ENCODE measurements at places on chromosomes 11 and 22.

DNA sequence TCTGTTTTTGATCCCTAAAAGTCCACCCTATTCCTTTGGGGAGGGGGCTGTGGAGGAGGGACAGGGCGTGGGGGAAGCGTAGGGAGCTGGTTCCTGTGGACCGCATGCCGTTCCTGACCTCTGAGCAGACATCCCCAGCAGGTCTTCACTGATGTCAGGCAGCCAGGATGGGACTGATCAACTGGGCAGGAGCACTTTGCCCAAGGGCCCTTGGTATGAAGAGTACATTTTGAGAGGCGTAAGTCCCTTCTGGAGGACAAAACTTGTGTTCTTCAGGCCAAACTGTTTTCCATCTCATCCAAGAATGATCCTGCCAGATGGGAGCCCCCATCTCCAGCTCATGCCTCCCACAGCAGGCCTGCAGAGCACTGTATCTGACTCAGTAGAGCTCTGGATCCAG lies 80.9 kb upstream of the NARS2 start:
- DNase-seq: no peak

- no peak for DNase-seq
Observed at GRCh38 chr11:14306481-14306880, 52.5 kb downstream of the RRAS2 start.

DNA sequence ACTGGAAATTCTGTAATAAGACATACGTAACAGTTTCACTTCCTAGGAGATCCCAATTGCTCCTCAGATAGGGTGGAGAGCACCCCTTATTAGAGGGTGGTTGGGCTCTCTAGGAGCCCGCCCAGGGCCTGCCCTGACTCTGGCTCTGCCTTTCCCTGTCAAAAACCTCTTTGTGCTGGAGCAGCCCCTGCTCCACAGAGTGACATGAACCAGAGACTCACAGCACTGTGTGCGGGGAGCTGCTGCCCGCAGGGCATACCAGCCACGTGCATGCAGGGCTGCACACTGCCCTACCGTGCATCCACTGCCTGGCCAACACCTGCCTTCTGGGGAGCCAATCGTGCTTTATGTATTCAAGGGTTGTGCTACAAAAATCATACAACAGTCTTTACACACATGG lies 24.3 kb downstream of the KCNQ1OT1 start:
- no peak for DNase-seq

DNA sequence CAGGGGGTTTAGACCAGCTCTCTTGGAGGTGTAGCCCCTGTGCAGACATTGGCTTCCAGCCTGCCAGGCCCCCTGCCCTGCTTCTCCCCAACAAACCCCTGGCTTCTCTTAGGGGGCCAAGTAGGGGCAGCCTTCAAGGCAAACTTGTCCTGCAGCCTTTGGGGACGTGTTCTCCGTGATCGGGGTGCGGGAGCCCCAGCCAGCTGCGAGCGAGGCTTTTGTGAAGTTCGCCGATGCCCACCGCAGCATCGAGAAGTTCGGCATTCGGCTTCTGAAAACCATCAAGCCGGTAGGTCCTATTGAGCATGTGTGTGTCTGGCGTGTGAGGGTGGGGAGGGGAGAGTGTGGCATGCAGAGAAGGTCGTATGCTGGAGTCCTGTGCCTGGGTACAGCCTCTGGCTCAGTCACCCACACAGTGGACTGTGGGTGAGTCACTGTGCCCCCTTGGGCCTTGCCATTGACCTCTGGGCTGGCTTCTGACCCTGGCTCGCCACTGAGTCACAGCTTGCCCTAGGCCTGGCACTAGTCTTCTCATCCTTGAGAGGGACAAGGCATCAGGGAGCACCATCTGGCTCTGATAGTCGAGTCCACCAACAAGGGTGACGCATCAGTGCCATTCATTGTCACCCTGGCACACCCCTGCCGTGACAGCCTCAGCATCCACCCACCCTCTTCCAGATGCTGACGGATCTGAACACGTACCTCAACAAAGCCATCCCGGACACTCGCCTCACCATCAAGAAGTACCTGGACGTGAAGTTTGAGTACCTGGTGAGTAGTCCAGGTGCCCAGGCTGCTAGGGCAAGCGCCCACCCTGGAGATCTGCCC lies 11.4 kb downstream of the SLC16A8 start:
- no peak for DNase-seq

DNA sequence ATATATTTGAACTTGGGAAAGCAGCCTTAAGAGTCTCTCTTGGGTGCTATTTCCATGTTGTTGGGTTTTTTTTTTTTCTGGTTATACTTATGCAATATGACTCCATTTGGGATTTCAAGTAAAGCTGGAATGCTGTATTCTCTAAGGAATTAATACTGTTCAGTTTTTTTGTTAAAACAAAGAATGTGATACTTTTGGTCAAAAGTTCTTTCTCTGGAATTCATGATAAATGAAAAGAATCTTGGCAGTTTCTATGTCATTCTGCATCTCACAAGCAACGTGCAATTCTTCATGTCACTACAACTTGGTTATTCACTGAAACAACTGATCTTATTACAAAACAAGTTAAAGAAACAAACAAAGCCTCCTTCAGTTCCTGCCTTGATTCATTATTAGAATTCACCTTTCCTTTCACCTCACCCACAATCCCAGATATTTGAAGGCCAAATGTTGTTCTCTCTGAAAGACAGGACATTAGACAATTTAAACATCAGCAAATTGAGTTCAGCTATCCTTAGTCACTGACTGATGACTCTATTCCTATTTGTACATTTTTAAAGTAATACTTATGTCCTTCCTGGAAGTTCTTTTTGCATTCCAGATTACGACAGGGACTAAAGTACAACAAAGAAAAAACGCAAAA lies 176.2 kb downstream of the SBF2 start:
- DNase-seq: no peak

DNA sequence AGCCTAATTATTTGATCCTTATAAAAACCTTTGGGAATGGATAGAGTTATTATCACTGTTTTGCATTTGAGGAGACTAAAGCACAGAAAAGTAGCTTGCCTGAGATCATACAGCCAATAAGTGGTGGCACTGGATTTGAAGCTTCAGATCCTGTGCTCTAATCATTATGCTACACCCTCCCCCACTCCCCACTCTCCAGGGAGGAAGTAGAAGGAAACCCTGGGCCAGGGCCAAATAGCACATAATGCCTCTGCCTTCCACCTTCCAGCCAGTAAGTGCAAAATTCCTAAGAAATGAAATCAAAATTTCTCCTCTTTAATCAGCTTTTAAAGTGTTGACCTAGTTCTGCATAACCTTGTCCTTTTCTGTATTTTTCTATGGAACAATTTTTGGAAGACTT lies 61.6 kb downstream of the SIK2 start:
- DNase-seq: no peak

- no peak for DNase-seq
Observed at GRCh38 chr22:28873183-28873963, 10.0 kb upstream of the ZNRF3 start.

DNA sequence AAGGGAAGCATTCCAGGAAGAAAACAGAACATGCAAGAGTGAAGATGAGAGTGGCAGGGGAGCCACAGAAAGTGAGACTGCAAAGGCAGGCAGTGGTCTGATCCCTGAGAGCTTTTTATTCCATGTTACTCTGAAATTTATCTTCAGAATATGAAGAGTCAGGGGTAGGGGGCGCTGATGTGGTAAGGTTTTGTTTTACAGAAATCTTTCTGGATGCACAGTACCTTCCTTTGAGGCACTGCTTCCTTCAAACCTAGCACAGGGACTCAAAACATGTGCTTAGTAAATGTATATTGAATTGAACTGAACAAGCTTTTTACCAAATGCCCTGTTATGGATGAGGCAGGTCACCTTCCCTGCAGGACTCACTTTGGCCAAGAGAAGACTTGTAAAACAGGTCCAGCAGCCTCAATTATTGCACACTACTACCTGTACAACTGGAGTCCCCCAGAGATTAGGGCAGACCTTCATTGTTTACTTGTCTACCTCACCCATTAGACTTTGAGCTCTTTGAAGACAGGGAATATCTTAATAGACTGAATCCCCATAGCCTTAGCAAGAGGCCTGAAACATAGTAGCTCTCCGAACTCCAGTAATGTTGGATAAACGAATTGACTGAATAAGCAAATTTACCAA lies 2.2 kb downstream of the PAK1 start:
- no peak for DNase-seq

- no peak for DNase-seq
Observed at GRCh38 chr11:19430754-19431398, 190.1 kb upstream of the E2F8 start.

GRCh38 chr11:92855607-92856405 lies 113.6 kb upstream of the MTNR1B start:
- no peak for DNase-seq

DNA sequence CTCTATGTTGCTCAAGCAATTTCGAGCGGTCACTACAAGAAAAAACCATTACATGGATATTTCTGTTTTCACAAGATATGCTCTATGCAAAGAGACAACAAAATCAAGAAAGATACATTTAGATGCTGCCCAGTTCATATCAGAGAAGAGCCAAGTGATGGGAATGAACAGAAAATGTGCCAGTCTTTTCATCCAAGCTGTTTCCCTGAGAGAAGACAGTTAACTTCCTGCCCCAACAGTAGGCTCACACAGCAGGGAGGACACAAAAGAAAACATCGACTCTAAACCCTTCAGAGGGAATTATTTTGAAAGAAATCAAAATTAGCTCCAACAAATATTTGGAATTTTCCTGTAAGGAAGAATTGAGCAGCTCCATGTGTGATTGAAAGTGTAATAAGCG lies 11.6 kb downstream of the JAML start:
- no peak for DNase-seq

DNA sequence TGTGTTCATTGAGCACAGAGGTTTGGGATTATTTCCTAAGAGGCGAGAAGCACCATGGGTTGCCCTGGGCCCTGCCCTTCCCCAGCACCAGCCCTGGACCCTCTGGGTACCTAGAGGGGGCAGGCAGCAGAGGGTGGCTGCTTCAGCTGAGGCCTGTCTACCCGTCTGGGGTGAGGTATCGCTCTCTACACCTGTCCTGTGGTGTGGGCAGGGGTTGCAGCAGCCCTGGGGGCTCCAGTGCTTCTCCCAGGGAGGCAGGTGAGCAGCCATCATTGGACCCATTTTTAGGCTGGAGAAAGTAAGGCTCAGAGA lies 15.6 kb downstream of the PRDM11 start:
- no peak for DNase-seq

- DNase-seq: no peak
Observed at GRCh38 chr11:30023074-30023473, 6.2 kb upstream of the KCNA4 start.

- no peak for DNase-seq
Observed at GRCh38 chr11:103380031-103380430, 270.8 kb downstream of the DYNC2H1 start.

DNA sequence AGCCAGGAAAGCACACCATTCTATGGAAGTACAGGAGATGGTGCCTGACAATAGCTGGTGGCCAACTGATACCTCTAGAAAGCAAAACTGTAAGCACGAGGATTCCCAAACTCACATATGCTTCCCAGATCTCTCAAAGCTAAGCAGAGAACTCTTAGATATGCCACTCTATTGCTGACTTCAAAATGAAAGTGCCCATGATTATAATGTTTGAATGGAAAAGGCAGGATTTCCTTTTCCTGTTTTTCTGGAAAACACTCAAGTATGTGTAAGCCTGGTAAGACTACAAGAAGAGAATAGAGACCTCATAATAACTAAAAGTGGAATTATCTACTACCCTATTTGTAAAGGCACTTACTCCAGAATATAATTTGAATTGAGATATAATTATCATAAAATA lies 2.6 kb upstream of the CARD18 start:
- no peak for DNase-seq

- no peak for DNase-seq
Observed at GRCh38 chr22:32473388-32473952, 1.1 kb upstream of the FBXO7 start.

- no peak for DNase-seq
Observed at GRCh38 chr11:65501472-65502273, 2.8 kb downstream of the MALAT1 start.

DNA sequence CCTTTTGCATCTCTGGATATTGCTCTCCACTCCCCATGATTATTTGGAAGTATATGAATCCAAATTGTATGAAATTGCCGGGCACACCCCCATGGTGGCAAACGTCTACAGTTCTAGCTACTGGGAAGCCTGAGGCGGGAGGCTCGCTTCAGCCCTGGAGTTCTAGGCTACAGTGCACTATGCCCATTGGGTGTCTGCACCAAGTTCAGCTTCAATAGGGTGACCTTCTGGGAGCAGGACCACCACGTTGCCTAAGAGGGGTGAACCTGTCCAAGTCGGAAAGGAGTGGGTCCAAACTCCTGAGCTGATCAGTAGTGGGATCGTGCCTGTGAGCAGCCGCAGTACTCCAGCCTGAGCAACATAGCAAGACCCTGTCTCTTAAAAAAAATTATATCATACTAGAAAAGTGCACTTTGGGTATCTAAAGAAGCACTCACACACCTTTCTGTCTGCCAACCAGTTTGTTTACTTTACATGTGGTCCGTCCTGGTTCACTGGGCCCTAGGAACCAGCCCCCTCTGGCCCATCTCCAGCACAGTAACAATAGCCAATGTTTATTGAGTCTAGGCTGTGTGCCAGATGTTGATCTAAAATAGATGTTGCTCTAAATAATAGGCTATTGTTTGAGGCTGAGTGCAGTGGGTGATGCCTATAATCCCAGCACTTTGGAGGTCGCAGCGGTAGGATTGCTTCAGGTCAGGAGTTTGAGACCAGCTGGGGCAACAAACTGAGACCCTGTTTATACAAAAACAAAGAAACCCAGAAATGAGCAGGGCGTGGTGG lies 16.4 kb upstream of the KAT5 start:
- DNase-seq: no peak

GRCh38 chr22:49158741-49159564 lies 668.7 kb downstream of the BRD1 start:
- DNase-seq: no peak

DNA sequence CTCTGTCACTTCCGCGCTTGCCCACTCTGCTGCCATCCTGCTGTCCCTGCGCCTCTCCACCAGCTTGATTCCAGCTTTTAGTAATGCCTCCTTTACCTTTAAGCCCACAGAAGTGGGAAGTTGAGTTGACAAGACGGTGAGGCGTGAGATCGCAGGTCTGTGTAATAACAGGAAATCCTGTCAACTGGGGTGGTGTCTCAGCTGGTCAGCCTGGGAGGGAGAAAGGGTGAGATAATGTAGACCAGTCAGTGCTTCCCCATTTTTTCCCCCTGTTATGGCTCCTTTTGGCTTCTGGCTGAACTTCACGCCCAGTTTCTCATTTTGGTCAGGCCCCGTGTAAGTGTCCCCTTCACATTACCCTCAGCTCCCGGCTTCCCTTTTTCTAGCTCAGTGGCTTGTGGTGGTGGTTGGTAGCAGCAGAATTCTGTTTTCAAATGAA lies 98.9 kb downstream of the TRAF6 start:
- DNase-seq: no peak

GRCh38 chr11:12938590-12939247 lies 70.4 kb upstream of the RASSF10 start:
- DNase-seq: no peak

GRCh38 chr11:69099180-69099579 lies 50.4 kb downstream of the TPCN2 start:
- DNase-seq: no peak

- DNase-seq: no peak
Observed at GRCh38 chr11:21289686-21290085, 620.3 kb downstream of the NELL1 start.

- no peak for DNase-seq
Observed at GRCh38 chr11:69605737-69606526, 35.0 kb upstream of the CCND1 start.

GRCh38 chr22:37684803-37685615 lies 1.1 kb upstream of the NOL12 start:
- DNase-seq: no peak

Measured in stimulated activated CD4-positive, alpha-beta T cell treated with anti-CD3 and anti-CD28 coated beads, TNF-alpha, amount 100 ng/mL, for 4 hours (primary cell).